ENCODE measurements at places on chromosomes 2 and 18.

DNA sequence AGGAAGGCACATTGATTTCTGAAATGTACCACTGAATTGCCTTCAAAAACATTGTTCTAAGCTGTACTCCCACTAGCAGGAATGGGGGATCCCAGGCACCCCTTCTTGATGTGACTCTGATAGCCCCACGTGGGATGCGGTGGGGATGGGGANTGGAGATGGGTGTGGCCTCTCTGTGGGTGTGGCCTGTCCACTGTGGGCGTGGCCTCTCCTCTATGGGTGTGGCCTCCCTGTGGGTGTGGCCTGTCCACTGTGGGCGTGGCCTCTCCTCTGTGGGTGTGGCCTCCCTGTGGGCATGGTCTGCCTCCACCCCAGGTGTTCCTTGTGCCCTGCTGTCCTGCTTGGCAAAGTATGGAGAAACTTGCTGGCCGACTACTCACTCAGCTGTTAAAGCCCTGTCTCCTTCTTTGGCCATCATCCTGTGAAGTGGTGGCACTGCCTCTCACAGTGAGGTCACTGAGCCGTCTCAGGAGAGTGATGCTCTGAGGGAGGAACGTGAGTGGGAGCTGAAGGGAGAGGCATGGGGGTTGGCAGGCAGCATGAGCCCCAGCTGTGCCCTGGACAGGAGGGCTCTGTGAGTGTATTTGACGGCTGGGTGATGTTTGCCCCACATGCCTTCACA lies 6.7 kb upstream of the PARD6G start:
- no peak for DNase-seq

- no peak for DNase-seq
Observed at GRCh38 chr18:52541056-52541455, 201.1 kb downstream of the DCC start.

- no peak for DNase-seq
Observed at GRCh38 chr2:221494556-221494955, 77.5 kb downstream of the EPHA4 start.

- no peak for DNase-seq
Observed at GRCh38 chr2:219071131-219071816, 10.6 kb upstream of the IHH start.

DNA sequence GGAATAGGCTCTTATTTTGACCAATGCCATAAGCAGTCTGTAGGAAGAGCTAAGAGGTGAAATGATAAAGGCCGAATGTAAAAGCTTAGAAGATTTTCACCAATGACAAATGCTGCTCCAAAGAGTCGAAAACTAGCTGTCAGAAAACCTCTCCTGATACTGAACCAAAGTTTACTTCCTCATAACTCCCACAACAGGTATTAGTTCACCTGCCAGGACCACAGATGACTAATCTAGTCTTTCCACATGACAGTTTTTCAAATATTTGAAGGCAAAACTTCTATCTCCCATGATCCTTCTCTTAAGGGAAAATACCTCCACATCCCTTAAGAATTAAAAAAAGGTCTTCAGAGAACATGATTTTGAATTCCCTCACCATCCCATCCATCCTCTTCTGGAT lies 473.2 kb upstream of the SPHKAP start:
- no peak for DNase-seq

DNA sequence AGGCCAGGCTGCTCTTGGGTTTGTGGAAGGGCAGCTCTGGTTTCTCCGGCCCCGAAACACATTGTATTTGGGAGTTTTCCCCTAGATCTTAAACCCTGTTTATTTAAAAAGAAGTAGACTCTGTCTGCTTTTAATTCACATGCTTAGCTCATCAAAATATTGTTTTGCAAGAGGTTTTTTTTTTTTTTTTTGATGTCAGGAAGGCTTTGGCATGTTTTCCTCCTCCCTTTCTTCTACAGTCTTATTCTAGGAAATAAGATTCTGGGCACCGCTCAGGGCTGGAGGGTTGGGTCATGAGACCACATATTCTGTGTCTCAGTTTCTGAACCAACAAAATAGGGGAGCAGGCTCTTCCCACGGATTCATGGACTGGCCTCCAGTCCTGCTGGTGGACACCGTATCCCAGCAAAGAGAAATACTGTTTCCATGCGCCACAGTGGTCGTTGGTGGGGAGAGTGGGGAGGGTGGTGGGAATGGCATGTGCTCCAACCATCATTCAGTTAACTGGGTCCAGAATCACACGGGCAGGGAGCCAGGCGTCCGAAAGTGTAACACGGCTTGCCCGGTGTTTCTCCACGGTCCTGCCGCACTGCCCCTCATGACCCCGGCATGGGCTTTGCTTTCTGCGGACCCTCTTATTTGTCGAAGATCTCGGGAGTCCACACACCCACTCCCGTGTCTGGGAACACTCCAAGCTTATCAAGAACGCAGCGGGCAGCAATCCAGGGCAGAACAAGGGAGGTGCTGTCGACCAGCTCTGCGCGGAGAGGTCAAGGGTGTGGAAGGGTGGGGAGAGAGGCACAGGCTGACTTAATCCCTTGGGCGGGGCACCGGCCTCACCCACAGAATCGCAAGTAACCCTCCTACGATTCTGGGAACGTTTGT lies 176.7 kb downstream of the GLI2 start:
- no peak for DNase-seq

DNA sequence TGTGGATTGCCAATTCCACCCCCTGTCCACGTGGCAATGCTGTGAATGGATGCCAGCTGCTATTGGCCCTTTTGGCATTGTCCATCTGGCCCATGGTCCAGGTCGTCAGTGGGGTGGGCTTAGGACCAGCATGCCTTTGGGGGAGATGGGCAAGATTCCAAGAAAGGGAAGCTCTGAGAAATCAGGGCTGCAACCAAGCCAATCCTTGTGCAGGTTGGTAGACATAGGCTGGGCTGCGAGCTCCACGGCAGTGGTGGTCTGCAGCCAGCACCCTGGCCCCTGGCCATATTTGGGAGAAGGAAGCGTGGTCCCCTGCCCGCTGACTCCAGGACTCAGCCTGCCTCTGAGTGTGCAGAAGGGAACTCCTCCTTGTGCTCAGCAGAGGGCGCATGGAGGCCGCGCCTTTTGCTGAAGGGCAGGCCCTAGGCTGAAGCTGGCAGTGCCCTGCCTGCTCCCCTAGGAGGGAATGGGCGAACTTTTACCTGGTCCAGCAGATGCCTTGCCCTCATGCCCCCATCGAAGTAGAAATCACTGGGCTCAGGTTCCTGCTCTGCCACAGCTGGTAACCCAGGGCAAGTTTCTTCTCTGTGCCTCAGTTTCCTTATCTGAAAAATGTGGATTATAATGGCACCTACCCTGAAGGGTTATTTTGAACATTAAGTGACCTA lies 5.4 kb downstream of the SPR start:
- DNase-seq = no peak

DNA sequence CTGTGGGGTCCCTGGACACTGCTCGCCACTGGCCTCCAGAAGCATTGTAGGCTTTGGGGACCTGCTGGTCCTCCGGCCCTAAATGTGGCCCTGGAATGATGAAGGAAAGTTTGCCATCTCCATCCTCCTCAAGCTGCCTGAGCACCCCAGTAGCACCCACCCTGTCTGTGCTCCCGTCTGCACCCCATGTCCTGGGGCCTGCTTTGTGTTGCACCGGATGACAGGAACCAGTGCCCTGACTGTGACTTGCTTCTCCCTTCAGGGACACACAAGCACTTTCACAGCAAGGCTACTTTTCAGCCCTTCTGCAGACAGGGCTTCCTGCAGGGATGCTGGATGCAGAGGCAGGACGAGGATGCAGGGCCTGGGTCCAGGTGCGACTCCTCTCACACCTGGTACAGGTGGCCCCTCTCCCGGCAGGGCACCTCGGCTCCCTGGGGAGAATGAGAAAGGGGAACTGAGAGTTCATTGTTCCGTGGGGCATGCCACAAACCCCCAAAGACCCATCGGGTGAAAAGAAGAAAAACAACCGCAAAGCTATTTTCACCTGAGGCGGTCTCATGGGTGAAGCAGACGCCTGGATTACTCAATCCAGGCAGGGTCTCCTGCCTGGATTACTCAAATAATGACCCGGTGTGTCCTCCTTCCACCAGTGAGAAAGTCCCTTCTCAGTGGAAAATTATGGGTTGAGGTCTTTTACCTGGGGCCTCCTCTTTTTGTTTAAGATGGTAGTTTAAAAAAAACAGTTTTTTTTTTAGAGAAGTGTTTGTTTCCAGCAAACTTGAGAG lies 74.9 kb downstream of the LONRF2 start:
- no peak for DNase-seq

DNA sequence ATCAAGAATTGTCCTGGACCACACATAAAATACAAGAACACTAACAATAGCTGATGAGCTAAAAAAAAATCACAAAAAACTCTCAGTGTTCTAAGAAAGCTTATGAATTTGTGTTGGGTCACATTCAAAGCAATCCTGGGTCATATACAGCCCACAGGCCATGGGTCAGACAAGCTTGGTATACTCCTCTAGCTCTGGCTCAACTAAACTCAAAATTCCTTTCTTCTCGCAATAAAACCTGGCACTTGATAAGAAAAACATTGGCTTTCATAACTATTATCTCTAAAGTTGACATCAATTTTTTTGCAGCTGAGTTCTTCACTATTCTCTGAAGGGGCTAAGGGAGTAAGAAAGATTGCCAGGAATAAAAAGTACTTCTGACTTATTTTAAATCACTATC lies 38.3 kb downstream of the FBXO48 start:
- no peak for DNase-seq

GRCh38 chr2:229133155-229133772 lies 137.8 kb downstream of the PID1 start:
- no peak for DNase-seq

GRCh38 chr2:81445176-81445575 lies 1140.6 kb upstream of the LRRTM1 start:
- DNase-seq = no peak

- DNase-seq = no peak
Observed at GRCh38 chr2:22329211-22330154, 1055.5 kb upstream of the KLHL29 start.

DNA sequence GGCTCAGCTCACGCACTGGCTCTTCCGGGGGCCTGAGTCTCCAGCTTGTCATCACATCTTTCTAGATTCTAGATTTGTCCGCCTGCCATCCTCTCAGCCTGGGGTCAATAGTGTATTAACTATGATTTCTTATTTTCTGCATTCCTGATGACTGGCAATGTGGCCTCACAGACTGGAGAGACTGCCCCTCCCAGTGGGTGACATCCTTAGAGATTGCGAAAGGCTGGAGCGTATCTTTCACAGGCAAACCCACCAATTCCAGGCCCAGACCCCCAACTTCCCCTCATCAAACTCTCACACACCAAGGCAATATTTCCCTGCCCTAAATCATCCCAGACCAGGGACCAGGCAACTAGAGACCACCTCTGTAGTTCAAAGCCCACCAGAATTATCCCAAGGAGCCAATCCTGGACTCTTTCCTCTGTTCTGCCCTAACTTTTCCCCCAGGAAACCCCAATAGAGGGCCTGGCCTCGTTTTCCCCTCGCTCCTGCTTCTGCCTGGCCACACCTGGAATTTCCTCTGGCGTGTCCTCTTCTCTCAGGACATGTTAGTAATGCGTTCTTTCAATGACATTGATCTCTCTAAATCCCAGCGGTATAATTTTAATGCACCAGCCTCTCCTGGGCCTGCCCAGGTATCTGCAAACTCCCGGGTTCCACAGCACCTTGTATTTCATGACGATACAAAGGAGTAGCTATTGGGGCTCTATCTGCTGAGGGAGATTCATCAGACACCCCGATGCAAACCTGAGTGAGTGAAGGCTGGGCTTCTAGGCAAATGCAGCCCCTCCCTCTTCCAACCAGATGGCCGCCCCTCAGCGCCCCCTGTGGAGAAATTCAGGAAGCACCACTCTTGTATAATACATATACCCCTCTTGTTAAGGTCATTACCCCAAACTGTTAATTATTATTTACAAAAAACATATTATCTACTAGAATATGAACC lies 2.4 kb upstream of the KCNF1 start:
- no peak for DNase-seq

DNA sequence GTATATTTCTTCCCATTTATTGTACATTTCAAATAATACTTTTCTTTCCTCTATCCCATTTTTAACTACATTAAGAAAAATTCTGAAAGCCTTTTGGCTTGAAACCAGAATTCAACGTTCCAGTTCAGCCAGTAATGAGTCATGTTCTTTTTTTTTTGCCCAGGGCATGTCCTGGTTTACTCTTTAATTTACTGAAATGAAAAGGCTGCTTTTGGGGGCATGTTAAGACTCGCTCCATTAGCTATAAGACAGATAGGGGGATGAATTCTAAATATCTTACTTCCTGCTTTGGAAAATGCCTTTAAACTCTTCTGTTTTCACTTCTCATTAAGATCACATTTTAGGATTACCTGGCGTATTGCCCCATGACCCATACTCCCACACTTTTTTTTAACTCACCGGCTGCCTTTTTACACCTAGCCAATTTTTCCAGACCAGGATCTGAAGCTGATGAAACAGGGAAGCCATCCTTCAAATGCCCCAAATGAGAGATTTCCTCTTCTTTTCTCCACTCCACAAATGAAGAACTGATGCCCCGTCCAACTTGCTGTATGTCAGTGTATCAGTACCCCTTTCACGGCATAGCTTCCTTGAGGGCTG lies 585 bp downstream of the ABCA12 start:
- no peak for DNase-seq

DNA sequence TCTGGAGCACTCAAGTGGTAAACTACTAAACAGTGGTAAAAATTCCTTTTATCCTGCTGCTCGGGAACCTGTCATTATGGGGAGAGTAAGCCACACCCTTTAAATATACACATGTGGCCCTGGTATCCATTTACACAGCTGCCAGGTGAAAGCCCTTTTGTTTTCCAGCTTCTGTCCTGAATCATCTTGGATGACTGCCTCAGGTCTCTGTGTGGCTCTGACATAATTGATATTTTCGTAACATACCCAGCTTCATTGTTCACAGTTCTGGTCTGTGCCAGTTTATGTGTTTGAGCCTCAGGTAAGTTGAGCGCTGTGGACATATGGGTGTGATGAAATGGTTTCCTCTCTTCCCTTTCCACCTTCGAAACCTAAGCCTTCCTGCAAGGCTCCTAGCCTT lies 15.7 kb upstream of the TTC39C start:
- no peak for DNase-seq

DNA sequence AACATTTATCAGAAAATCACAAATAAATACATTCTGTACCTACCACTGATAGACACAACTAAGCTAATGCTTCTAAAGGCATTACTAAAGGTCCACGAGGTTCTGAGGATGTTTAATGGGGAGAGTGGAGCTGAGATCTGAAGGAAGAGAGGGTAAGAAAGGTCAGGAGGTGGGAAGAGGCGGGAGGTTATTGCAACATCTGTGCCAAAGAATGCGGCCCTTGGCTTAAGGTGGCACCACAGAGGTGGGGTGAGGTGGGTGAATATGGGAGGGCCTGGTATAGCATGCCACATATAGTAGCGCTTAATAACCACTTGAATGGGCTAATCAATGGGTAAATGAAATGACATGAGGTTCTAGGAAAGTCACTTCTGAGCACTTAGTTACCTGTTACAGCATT lies 217.8 kb upstream of the ATP5MC3 start:
- DNase-seq = no peak

All from stimulated activated CD8-positive, alpha-beta memory T cell treated with anti-CD3 and anti-CD28 coated beads, Interleukin-4, amount 100 ng/mL, for 4 hours (primary cell).